ENCODE measurements at places on chromosomes 5 and 9.

- no peak for DNase-seq
Measured at GRCh38 chr5:79544131-79544530, 30.2 kb upstream of the HOMER1 start.

DNA sequence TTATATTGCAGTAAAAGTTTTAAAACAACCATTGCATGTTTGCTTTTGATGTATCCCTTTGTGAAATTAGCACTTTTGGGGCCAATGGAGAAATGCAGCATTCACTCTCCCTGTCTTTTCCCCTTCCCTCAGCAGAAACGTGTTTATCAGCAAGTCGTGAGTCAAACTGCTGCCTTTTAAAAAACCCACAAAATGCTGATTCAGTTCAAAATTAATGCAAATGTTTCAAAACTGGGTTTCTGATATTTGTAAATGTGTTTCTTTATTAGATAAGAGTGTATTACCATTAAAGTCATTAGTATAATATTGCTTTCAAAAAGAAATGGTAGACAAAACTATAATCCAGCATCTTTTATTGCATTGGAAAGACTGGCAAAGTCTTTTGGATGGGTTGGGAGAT lies 47.3 kb downstream of the RAD23B start:
- no peak for DNase-seq

- no peak for DNase-seq
Measured at GRCh38 chr9:14147738-14148137, 166.2 kb downstream of the NFIB start.

GRCh38 chr5:116842514-116842961 lies 267.9 kb upstream of the SEMA6A start:
- DNase-seq = no peak

- DNase-seq = no peak
Measured at GRCh38 chr9:114476891-114477469, 28.3 kb downstream of the WHRN start.

GRCh38 chr5:113302120-113302519 lies 132.7 kb downstream of the TSSK1B start:
- DNase-seq = no peak

DNA sequence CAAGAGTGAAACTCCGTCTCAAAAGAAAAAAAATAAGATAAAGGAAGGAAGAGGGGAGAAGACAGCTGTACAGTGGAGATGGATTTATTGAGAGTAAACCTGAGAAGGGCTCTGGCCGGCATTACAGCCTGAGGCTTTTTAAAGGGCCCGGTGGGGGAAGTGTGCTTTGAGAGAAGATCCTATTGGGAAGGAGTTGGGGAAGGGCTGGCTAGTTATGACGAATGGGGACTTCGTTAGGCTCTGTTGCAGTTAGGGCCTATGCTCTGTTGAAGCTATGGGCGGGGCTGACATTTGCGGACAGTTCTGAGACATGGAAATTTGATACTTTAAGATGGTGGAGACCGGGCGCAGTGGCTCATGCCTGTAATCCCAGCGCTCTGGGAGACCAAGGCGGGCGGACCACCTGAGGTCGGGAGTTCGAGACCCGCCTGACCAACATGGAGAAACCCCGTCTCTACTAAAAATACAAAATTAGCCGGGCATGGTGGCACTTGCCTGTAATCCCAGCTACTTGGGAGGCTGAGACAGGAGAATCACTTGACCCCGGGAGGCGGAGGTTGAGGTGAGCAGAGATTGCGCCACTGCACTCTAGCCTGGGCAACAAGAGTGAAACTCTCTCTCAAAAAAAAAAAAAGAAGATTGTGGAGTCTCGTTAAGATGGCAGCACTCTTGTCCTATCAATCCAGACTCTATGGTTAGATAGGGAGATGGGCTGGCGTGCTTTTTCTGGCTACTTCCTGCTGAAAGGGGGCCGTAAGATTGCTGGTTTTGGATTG lies 33.2 kb downstream of the C9orf50 start:
- DNase-seq = no peak

- no peak for DNase-seq
Measured at GRCh38 chr5:141503681-141504080, 14.8 kb downstream of the PCDHGC5 start.

- DNase-seq = no peak
Measured at GRCh38 chr5:35365758-35366157, 135.5 kb upstream of the PRLR start.

- DNase-seq = no peak
Measured at GRCh38 chr5:102860035-102860434, 104.9 kb downstream of the PAM start.

- no peak for DNase-seq
Measured at GRCh38 chr9:87513880-87514535, 16.3 kb downstream of the DAPK1 start.

- no peak for DNase-seq
Measured at GRCh38 chr9:126207256-126207655, 119.4 kb upstream of the MVB12B start.

GRCh38 chr9:17589771-17590170 lies 10.9 kb downstream of the SH3GL2 start:
- DNase-seq = no peak

- DNase-seq = no peak
Measured at GRCh38 chr5:151047814-151048425, 27.5 kb downstream of the GPX3 start.

DNA sequence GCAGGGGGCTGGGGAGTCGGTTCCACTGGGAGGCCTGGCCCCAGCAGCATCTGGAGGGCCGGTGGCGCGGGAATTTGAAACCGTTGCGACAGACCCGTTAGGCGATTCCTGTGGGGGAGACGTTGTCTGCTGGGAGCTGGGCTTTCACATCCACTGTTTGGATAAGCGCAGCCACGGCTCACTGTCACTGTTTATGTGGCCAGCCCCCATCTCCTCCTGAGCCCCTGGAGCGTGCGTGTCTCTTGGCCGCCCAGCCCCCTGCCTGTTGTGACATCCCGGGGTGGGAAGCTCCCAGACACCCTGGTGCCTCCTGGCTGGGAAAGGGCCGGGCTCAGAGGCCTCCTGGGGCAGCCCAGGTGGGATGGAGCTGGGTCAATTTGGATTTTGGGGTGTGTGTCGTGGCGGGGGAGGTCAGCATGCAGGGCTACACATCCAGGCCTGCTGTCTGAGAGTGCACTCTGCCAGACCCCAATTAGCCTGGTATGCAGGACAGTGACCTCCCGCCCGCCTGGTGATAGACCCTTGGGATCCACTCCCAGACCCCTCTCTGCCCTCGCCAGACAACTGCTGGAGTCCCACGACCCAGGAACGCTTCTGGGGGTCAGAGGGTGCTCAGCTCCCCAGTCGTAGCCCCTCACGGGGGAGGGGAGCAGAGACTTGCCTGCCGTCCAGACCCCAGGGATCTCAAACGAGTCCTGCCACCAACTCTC lies 62.0 kb upstream of the RNU6ATAC start:
- no peak for DNase-seq

DNA sequence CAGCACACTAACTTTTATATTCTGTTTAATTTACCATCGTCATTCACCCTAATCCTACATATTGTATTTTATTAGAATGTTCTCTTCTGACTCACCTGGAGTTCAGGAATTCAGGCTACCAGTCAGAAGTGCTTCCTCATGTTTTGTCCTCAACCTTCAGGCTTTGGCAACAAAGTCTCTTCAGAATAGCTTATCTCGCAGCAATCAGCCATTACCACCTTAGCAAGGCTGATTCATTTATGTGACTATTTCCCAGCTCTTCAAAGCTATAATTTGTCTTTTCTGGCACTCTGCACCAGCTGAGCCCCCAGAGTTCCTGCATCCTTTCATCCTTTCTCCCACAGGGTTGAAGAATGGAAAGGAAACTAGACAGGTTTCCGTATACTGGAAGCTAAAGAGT lies 365.5 kb upstream of the CDH18 start:
- no peak for DNase-seq

DNA sequence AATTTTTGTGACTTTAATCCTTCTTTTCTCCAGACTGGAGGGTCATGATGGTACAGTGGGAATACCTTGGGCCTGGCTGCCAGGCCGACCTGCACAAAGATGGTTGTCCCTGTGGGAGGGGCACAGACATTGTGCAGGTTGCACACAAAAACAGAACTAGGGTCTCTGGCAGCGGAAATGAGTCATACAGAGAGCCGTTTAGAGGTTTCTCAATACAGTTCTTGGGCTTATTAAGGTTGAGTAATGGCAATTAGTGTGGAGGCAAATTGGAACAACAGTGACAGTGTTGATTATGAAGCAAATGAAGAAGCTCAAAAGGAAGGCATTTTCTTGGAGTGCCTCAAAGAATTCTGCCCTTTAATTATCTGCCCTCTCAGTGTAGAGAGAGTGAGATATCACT lies 173.6 kb downstream of the TENT4A start:
- no peak for DNase-seq

DNA sequence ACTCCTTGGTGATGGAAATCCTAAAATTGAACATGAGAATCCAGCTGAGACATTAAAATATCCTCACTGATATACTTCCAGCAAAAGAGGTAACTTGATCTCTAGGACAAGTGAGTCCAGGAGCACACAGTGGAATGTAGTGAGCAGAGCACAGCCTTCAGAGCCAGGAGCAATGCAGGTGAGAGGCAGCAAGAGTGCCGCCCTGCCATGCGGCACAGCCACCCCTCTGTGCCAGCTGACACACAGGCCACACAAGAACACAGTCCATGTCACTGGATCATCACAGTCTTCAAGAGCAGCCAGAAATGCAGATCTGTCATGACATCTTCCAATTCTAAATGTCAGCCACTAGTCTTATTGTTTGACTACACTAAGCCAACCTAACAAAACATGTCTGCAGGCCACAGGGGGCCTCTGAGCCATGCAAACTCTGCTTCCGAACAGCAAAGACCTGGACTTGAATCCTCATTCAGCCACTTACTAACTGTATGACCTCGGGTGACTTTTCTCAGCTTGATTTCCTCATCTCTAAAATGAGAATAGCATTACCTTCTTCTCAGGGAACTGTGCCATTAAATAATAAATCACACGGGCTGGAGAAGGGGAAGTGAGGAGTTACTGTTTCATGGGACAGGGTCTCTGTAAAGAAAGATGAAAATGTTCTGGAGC lies 47.0 kb downstream of the CCDC125 start:
- no peak for DNase-seq

GRCh38 chr9:6184749-6185645 lies 30.6 kb upstream of the IL33 start:
- no peak for DNase-seq

DNA sequence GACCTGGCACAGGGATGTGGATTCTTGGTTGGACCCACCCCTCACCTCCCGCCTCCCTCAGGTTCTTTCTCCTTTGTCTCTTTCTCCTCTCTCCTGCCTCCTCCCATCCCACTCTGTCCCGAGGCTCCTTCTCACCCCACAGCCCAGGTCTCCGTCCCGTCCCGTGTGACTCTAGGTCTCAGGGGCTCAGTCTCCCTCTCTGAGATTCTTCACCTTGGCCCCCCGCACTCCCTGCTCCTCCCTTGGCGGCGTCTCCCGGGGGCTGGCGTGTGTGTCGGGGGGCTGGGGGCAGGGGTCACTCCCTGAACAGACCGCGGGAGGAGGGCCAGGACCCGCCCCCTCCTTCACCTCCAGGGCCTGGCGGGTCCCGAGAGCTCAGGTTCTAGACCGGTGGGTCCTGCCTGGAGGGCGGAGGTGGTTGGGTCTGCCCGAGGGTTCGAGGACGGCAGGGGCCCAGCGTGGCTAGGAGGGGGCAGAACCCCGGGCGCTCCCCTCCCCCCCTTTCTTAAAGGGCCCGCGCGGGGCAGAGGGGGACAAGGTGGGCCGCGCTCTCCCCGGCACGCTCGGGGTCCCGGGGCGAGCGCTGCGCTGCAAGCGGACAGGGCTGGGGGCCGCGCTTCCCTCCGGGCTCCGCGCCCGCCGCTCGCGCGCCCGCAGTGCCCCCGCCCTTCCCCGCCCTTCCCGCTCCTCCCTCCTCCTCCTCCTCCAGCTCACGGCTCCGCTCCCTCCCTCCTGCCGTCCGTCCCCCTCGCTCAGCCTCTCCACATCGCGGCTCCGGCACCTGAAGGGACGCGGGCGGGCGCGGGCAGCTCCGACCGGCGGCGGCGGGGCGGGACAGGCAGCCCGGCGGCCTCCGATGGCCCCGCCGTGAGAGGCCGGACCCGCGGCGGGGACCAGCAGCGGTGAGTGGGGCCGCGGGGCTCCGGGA lies at the start of gene PSD2:
Gene PSD2, plus strand, starts transcription at position 735 of the 928 bp plus-strand sequence. CDS start 13,633 bp downstream, outside the sequence.
- DNase-seq = no peak

GRCh38 chr5:64977779-64978178 lies 209.0 kb downstream of the CWC27 start:
- DNase-seq = no peak

DNA sequence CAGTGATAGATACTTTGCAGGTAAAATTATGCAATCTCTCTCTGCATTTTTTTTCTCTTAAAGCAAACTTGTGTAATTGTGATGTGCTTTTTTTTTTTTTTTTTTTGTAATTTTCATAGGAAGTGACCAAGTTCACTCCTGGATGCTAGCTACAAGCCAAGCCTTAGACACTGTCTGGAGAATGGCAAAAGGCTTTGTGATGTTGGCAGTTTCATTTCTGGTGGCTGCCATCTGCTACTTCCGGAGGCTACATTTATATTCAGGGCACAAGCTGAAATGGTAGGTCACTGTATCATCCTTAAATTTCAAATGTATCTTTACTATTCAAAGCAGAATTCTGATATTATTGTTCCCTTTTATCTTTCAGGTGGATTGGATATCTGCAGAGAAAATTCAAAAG lies 19.3 kb downstream of the OTULINL start:
- DNase-seq = no peak

DNA sequence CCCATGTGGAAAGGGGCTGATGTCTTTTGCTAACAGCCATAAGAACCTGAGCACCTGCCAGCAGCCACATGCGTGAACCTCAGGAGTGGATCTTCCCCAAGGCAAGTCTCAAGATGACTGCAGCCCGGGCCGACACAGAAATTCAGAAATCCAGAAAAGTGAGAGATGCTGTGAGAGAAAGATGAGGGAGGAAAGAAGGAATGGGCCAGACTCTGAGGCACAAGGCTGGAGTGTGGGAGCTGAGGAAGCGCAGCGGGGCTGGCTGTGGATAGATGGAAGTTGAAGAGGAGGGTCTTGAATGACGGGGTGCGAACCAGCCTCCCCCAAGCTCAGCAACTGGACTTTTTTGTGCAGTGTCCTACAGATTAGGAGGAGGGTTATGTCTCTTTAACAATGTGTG lies 337.8 kb downstream of the GADD45G start:
- no peak for DNase-seq

DNA sequence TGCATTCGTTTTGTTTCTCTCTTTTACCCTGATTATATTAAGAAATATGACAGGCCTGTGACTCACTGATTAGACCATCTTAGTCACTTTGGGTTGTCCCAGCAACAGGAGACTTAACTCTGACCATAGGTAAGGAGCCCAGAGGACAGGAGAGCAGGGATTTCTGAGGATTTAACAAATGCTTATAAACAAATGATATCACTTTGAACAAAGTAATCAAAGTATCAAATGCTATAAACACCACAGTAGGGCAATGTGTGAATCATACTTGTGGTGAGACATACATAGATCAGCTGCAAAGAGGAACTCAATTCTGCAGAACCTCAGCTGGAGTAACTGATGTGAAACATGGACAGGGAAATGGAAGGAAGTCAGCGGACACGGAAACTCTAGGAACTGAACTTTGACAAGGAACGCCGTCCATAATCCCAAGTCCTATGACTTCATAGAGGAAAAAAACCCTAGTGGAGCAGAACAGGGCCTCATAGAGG lies 190.6 kb upstream of the MSX2 start:
- DNase-seq = no peak

GRCh38 chr5:111453747-111454146 lies 58.6 kb downstream of the STARD4 start:
- no peak for DNase-seq

- no peak for DNase-seq
Measured at GRCh38 chr9:133978226-133978898, 13.8 kb downstream of the VAV2 start.

GRCh38 chr5:78659714-78660113 lies 11.1 kb upstream of the LHFPL2 start:
- no peak for DNase-seq

GRCh38 chr5:9170026-9170425 lies 375.8 kb downstream of the SEMA5A start:
- DNase-seq = no peak
